ENCODE measurements at places on chromosomes 1 and 21.

DNA sequence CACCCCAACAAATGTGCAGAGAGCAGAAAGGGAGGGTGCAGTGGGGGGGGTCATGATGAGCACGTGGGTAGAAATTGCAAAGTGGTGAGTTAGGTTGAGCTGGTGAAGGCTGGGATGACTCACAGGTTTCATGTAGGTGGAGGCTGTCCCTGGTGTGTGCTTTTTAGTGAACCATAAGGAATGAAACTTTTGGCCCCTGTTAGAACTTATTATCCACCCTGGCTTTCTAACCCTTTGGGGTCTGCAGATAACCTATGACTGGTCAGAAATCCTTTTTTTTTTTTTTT, 46.9 kb downstream of the DOP1B start:
- no peak for DNase-seq

DNA sequence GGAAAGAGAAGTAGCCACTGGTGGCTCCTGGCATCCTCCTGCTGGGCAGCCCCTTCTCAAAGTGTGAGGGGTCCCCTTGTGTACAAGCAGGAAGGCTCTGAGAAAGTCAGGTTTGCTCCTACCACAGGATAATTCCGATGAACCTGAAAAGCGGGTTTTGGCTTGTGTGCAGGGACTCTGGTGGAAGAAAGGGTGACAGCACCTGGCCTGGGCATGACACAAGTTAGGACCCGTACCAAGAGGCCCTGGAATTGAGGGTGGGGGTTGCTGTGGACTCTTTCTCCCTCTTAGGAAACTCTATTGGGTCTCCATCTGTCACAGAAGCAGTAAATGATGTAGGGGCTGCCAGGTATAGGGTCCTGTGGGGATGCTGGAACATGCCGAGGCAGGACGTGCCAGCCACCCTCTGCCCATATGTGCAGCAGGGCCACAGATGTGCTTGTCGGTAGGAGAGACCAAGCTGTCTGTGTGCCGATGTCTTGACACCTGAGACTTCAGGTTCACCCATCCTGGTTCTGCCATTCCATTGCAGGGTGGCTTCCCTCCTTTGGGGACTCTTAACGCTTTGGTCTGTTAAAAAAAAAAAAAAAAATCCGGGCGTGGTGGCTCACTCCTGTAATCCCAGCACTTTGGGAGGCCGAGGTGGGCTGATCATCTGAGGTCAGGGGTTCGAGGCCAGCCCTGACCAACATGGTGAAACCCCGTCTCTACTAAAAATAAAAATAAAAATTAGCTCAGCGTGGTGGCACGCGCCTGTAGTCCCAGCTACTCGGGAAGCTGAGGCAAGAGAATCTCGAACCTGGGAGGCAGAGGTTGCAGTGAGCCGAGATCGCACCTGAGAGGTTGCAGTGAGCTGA, 9.8 kb downstream of the C1orf35 start:
- DNase-seq: no peak

GRCh38 chr21:26185021-26185420, 14.5 kb upstream of the APP start:
- no peak for DNase-seq

DNA sequence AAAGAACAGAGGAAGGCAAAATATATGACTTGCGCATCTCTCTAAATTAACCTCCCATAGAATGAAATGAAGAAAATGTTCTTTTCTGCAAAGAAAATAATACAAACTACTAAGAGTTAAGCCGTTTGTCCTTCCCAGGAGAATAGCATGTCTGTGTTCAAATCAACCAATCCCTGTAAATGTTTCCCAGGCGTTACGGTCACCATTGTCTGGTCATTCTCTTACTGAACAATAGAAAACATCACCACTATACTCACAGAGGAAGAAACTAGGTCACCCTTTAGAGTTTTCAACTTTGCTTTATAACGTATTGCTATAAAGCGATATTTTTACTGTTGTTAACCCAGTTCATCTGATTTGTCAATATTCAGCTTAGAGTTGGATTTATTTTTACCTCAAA, 34.1 kb downstream of the COL11A1 start:
- no peak for DNase-seq

DNA sequence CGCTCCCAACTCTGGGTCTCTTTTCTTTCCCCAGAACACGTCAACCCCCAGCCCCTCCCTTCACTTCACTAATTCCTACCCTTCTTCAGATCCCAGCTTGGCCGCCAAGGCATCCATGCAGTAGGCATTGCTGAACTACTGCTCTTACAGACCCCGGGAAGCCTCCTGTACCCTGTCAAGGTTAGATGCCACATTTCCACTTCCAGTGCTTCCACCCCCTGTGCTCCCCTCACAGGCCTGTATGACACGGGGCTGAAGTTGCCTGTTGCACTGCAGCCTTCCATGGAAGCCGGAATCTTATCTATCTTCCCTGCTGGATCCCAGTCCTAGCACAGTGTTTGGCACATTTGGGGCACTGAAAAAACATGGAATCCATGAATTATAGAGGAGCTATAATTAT, 99.0 kb upstream of the SOD1 start:
- DNase-seq: no peak

DNA sequence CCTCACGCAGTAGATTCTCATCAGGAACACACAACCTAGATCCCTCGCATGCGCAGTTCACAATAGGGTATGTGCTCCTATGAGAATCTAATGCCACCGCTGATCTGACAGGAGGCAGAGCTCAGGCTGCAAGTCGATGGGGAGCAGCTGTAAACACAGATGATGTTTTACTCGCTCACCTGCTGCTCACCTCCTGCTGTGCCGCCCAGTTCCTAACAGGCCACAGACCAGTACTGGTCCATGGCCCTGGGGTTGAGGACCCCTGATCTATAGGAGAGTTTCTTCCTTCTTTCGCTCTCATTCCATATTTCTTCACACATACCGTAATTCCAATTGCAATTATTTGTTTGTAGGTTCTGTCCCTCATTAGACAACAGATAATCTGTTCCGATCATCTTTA, 103.4 kb downstream of the CLEC20A start:
- no peak for DNase-seq

DNA sequence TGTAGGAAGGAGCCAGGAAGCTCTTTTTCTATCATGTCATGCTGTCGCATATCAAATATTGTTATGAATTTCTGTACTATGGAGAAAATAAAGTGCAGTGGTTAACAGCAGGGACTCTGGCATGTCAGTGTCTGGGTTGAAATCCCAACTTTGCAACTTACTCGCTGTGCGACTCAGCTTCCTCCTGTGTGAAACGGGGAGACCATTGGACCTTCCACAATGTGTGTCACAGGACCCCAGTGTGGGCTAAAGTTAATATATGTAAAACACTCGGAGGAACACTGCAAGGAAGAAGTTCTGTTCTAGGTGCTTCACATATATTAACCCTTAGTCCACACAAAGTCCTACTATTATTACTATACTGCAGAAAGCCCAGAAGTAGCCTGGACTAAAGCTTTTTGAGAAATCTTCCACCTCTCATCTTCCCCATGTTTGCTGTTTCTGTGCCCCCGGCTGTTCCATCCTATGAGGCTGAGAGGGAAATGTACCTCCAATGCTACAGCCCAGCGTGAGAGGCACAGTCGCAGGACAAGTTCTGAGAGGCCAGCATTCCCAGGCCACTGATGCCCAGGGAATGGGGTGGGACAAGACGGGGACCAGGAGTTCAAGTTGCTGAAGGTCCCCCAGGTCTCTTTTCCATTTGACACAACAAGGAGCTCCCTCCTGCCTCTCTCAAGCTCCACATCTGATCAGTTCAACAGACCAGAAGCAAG, 1.9 kb downstream of the CHIT1 start:
- no peak for DNase-seq

GRCh38 chr1:6584126-6585080, 4.6 kb downstream of the ZBTB48 start:
- DNase-seq: no peak

DNA sequence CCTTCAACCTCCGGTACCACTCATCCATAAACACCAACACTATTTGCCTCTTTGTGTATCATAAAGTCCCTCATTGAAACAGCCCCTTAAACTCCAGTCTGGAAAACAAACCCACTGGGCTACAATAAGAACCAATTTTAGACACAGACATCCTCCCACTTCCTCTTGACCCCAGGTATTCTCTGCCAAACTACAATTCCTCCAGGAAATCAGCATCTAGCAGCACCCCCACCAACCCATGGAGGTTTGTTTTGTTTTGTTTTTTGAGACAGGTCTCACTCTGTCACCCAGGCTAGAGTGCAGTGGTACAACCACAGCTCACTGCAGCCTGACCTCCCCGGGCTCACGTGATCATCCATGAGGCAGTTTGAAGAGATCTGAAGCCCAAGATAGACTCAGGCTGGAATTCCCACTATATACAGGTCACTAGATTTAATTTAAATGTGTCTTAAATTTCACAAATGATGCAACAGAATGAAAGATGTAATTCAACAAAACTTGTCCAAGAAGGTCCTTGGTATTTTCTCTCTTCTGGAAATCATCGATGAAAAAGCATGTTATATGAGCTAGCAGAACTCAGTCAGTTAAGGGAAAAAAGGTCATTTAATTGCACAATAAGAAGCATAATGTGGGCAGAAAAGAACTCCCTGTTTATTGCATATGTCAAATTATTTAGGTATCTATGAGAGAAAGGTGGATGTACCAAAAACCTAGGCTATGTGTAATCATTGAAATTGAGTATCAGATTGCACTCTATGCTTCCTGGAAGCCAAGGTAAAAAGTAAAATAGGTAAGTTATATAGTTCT, 30.3 kb downstream of the TCP10L start:
- no peak for DNase-seq

DNA sequence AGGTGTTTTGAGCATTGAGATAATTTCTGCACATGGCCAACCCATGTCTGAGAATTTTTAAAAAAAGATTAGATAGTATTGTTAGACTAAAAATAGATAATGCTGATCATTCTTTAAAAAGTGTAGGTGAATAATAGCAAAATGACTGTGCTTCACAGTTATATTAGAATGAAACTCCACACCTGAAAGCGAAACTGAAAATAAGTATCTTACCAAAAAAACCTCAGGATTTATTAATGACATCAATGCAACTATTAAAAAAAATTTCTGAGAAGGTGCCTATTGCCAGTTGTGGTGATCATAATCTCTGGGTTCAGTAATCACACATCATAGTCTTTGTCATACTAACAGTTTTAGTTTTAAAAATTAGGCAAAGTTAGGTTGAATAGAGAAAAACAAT, 36.5 kb downstream of the PLA2G4A start:
- DNase-seq: no peak

DNA sequence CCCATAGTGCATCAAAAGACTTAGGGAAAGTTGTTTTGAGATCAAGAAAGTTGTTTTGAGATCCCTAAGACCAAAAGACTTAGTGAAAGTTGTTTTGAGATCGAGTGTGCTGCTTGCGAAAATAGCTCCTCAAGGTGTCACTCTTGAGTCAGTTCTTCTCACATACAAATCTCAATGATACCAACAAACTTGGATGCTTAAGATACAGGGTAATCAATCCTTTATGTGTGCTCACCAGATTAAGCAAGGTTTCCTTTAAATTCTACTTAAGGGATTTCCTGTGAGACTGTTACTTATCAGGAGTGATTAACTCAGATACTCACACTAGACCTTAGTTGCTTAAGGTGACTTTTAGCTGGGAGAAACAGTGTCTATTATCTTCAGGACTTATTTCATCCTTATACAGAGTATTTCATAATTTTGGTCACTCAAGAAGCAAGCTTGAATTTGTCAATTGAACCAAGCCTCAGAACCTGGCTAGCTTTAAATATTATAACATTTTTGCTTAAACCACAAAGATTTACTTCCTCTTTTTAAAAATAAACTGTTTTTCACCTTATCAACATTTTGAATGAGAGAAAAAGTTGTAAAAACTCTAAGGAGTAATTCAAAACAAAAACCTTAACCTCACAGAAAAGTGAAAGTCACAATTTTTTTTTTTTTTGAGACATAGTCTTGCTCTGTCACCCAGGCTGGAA, 8.0 kb upstream of the RLF start:
- no peak for DNase-seq

DNA sequence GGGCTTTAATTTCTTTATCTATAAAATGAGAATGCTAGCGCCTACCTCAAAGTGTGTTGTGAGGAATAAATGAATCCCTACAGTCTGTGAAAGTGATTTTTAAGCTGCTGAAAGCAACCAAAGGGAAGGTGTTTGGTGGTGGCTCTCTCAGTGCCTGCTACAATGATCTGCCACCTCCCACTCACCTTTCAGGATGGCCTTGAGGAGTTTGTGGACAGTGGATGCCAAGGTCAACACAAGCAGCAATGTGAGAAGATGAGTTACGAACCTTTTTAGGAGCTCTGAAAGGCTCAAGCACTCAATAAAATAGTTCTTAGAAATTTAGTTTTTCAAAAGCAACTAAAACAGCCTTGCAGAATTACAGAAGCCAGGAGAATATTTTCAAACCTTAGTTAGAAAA, 176.6 kb upstream of the DPT start:
- no peak for DNase-seq

GRCh38 chr1:65432918-65433317, 12.4 kb downstream of the LEPR start:
- no peak for DNase-seq

GRCh38 chr1:159121526-159121925, 45.0 kb upstream of the AIM2 start:
- no peak for DNase-seq

DNA sequence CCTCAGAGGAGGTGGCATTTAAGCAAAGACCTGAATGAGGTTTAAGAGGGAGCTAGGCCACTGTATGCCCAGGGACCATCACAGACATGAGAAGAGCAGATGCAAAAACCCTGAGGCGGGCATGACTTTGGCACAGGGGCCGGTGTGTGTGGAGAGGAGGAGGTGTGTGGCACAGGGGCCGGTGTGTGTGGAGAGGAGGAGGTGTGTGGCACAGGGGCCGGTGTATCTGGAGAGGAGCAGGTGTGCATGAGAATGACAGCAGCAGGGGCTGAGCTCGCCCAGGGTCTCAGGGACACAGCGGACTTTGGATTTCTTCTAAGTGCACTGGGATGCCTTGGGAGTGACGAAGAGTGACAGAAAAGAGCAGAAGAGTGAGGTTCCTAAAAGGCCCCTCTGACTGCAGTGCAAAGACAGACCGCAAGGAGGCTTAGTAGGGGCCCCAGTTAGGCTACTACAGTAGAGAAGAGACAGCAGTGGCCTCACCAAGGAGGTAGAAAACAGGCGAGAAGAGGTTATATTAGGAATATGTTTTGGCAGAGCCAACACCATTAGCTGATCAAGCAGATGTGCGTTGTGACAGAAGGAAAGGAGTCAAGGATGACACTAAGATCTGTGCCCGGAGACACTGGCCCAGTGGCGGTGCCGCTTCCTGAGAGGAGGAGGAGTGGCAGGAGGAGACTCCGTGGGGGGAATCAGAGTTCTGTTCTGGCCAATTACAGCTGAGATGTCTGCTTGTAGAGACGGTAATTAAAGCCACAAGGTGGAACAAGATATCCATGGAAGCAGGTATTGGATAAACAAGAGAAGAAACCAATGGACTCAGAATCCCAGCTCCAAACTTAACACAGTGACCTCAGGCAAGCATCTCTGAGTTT, 18.4 kb downstream of the ZBTB17 start:
- DNase-seq: no peak

- no peak for DNase-seq
Measured at GRCh38 chr1:162141281-162142054, 72.0 kb downstream of the NOS1AP start.

DNA sequence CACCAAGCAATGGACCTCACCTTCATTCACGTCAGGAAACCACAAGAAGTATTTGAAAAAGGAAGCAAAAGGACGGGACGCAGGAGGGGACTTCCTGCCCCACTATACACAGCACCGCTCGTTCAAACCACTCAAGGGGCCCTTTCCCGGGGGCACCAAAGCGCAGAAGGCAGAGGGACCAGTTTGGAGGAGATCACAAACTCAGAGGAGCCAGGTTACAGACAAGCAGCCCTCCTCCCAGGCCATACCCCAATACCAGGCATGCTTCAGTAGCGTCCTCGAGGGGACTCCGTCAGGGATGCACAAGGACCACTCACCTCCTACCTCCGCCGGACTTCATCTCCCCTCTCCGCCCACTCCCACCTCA, 685 bp downstream of the CRTC2 start:
- no peak for DNase-seq

Measured in HuH-7.5 (cell line).